Esophagus mucosa (tissue), 1 donor: ENCODE measurements at places on chromosomes 13 and 19.
A peak's percentile ranks its signal among the peaks of the same experiment; 100 is the strongest.

DNA sequence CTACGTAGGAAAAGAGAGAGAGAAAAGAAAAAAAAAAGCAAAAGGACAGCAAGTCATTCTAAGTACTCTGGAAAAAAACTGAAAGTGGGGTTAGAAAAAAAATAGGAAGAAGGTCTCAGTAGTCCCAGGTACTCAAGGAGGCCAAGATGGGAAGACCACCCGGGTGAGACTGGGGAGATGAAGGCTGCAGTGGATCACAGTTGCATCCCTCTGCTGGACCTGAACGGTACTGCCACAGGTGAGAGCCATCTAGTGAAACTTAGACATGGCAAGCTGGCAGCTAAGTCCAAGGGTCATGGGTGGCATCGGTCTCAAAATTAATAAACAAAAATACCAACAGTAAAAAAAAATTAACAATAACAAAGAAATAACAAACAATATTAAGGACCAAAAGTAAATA is 41.0 kb upstream of the ZNF91 start:
- ATAC-seq, result no peak

- no peak for ATAC-seq
Observed at GRCh38 chr13:113201815-113202214, 6.7 kb downstream of the PCID2 start.

- no peak for ATAC-seq
Observed at GRCh38 chr19:46670813-46671212, 9.8 kb upstream of the DACT3 start.

DNA sequence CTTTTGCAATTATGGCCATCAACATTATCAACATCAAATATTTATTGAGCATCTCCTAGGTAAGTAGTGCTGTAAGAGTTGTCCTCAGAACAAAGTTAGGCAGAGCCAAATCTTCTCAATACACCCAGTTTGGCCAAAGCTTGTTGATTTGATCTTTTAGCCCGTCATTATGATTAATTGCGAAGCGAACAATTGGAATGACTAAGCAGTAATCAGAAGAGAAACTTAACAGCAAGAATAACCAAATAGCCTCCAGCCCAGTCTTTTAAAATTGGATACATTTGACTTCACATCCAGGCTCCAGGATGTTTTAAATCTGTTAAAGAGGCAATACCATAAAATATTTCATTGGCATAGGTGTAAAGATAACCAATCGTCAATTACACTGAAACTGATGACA is 1156.0 kb downstream of the OLFM4 start:
- no peak for ATAC-seq

DNA sequence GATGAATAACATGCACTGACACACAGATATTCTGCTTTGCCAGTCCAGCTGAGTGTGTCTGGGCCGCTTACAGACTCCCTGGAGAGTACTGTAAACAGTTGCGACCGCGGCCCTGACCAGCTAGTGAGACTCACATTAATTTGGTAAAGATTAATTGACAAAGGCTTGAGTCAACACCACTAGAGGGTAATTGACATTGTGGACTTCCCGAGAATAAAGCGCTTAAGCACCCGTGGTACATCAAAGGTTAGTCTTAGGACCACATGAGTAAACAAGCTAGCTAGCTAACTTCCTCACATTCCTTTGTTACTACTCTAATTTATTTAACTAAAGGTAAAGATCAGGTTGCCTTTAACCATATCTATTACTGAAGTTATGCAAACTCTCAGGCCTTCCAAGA is 624.4 kb upstream of the ARGLU1 start:
- ATAC-seq, result no peak

DNA sequence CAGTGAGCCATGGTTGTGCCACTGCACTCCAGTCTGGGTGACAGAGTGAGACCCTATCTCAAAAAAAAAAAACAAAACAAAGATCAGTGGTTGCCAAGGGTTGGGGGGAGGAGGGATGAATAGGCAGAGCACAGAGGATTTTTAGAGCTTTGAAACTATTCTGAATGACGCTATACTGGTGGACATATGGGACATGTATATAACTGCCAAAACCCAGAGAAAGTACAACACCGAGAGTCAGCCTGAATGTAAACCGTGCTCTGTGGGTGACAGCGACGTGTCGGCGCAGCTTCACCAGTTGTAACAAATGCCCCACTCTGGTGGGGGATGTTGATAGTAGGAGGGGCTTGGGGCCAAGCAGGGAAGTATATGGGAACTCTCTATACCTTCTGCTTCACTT is 32.9 kb downstream of the ZIC5 start:
- ATAC-seq, result no peak

GRCh38 chr19:2477141-2477710 is 1.3 kb downstream of the GADD45B start:
- peak; percentile 34 for ATAC-seq

DNA sequence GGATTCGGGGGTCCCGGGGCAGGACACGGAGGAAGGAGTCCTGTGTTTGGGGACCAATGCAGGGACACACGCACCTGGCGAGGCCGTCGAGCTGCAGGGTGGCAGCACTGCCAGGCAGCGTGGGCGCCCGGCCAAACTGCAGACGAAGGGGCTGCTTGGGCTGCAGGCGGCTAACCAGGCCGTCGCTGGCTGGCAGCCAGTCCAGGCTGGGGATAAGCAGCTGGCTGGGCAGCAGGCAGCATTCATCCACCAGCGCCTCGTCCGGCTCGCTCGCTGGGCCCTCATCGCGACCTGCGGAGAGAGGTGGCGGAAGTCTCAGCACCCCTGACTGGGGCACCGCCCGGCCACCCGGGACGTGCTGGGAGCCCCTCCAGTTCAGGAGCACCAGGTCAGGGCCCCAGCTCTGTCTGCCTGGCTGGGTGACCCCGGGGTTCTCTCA is 11.5 kb downstream of the CFD start:
- no peak for ATAC-seq

- no peak for ATAC-seq
Observed at GRCh38 chr13:68050761-68051160, 820.6 kb upstream of the PCDH9 start.

DNA sequence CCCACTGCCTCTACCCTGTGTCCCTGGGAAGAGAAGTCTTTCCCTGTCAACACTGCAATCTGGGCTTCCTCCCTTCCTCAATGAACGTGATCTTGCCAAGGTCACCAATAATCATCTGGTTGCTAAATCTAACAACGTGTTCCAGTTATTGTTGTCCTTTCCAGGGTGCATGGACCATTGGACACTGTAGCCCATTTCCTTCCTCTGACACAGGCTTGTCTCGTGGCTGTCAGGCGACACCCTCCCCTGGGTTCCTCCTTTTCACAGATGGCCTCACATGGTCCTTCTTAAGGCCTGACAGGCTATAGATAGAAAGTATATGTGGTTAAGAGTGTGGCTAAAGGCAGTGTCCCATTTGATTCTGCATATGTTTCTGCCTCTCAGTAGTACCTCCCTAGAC is 67.7 kb upstream of the STARD13 start:
- peak; percentile 43 for ATAC-seq

- ATAC-seq, result no peak
Observed at GRCh38 chr13:110063490-110064421, 243.2 kb downstream of the COL4A1 start.

DNA sequence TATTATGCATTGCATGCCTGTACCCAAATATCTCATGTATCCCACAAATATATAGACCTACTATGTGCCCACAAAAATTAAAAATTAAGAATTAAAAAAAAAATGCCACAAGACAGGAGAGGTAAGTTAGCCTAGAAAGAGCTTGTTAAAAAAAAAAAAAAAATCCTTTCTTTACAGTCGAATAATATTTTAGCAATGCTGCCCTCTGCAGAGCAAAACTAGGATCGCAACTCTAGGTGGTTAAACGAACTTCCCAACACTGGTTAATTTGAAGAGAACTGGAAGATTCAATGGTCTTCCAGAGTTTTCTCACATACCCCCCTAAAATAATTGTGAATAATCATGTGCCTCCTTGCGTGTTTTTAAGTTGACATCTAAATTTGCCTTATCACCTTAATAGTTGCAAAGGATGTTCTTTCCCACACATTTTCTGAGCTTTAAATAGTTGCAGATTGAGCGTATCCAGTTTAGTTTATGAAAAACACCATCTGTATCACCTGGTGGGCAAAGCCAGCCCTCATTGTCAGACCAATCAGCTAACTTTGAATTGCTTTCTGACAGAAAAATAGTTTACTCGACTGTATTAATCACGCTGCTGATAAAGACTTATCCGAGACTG is 47.4 kb upstream of the RCBTB2 start:
- ATAC-seq, result peak; percentile 47
